Endothelial cell (in vitro differentiated cells): ENCODE measurements at places on chromosomes 2 and 18. TPM values are rescaled to one million over a fixed set of nuclear protein-coding genes. Genes with fewer than 3 reads are reported as not detected.

DNA sequence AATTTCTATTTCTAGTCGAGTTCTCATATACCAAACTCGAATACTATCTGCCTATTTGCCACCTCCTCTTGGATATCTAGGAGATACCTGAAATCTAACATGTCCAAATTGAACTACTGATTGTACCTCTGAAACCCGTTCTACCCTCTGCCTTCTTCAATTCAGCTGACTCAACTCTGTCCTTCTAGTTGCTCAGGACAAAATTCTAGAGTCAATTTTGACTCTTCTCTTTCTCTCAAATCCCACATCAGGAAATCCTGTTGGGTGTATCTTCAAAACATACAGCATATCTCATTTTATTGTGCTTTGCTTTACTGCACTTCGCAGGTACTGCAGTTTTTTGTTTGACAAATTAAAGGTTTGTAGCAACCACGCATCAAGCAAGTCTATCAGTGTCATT is 137.8 kb downstream of the ZAP70 start:
- DNase-seq: no peak

DNA sequence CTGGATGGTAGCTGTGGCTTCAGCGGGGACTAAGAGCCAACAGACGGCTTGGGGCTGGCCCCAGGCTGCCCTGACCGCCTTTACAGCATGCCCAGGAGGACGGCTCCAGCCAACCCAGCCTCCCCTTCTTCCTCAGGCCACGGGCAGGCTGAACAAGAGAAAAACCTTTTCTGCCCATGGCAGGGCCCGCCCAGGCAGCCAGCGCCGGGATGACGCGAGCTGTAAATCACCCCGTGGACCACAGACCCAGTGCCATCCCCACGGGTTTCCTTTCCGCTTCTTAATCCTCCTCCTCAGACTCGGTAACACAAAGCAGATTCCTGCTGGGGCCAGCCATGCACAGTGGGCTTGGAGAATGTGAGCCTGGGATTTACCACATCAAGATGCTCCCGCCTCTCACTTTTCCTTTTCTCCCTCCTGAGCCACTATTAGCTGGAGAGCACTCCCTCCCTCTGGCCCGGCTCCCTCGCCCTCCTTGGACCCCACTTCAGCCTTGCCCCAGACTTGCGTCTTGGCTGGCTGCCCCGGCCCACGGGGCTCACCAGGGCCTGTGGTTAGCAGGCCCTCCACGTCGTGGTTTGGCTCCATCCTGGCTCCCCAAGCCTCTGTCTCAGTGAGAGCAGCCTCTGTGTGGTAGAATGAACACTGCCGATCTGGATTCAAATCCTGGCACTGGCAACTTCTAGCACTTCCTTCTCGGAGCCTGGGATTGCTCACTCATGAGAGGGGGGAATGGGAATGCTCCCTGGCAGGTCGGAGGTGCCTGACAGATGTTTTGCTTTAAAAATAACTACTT is 31.4 kb downstream of the ATOH8 start:
- no peak for DNase-seq

- DNase-seq: peak; percentile 66
Measured at GRCh38 chr2:60555066-60555782, 1.8 kb upstream of the BCL11A start.

DNA sequence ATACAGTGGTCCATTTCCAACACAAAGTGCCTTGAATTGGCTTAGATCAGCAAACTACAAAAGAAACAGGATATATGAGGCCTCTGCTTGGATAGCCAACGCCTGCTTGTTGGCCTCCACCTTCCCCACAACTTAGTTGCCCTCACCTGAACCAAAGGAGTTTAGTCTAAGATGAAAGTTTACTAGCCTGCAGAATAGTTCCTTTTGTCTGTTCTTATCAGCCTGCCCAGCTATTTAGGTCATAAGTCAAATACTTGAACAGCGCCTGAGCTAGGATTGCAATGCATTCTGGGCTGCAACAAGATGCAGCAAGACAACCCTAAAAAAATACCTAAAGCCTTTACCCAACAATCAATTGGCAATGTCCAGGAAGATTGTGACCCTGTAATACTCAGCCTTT is 13.1 kb upstream of the EPG5 start:
- DNase-seq: no peak

GRCh38 chr2:35204323-35204722 is 1151.3 kb upstream of the CRIM1 start:
- DNase-seq: no peak

- DNase-seq: no peak
Measured at GRCh38 chr2:68371581-68371980, 6.5 kb downstream of the PLEK start.

DNA sequence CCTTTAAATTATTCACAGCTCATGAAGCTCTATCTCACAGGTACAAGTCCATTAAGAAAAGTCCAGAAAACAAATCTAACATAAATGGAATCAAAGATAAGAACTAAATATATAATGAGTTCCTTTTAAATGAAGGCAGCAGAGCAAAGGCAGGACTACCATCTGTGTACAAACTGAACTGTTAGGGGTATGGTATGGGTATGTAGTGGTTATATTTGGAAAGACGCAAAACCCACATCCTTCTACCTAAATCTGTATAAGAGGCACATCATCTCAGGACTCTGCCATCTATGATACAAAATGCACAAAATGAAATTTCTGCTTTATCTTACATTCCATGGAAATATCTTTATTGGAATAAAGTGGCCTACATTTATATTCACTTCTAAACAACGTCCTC is 59.9 kb downstream of the PDE11A start:
- DNase-seq: no peak

- DNase-seq: no peak
Measured at GRCh38 chr18:4960578-4960977, 236.5 kb downstream of the AKAIN1 start.

GRCh38 chr2:215145611-215146010 is 7.2 kb upstream of the ABCA12 start:
- no peak for DNase-seq

GRCh38 chr2:59713577-59713976 is 839.9 kb downstream of the BCL11A start:
- DNase-seq: no peak

- no peak for DNase-seq
Measured at GRCh38 chr18:73742957-73743356, 404.7 kb downstream of the FBXO15 start.

GRCh38 chr2:34388446-34388845 is 789.3 kb upstream of the FAM98A start:
- no peak for DNase-seq

- DNase-seq: no peak
Measured at GRCh38 chr2:86225581-86225980, 26.3 kb downstream of the MRPL35 start.

DNA sequence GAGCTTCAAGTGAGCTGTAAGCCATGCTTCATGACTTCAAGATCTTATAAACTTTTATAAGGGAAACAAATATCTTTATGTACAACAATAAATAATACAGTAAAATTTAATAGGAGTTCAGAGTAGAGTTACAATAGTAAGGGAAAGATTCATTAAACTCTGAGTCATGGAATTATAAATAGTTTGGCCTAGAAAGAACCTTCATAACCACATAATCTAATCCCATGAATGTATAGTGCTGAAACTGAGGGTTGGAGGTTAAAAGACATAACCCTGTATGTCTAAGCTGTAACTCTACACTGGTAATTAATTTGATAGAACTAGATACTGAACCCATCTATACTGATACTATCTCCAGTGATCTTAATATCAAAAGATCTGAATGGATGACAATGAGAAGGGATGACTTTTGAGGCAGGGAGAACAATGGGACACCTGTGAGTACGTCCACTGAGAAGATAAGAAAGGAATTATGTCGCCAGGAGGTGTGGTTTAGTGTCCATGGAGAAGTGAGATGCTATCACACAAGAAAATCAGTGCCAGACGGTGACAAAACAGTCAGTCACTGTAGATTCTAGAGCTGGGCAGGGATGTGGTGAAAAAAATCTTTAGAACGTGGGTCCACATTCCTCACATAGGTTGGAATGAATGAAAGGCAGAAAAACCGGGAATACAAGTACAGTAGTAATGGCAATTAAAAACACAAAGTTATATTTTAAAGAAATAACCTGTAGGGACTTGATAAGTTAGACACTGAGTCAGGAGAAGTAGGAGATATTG is 1.1 kb downstream of the IL1F10 start:
- DNase-seq: no peak

DNA sequence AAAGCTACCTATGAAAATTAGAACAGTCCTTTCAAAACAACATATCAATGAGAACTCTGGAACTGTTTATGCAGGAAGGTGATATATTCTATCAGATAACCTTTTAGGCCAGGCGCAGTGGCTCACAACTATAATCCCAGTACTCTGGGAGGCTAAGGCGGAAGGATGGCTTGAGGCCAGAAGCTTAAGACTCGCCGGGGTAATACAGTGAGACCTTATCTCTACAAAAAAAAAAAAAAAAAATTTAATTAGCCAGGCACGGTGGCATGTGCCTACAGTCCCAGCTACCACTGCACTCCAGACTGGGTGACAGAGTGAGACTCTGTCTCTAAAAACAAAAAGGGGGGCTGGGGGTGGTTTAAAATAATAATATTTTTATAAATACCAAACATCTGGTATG is 77.9 kb downstream of the OSBPL1A start:
- no peak for DNase-seq

GRCh38 chr18:45320724-45321123 is 294.6 kb upstream of the SLC14A2 start:
- DNase-seq: no peak

DNA sequence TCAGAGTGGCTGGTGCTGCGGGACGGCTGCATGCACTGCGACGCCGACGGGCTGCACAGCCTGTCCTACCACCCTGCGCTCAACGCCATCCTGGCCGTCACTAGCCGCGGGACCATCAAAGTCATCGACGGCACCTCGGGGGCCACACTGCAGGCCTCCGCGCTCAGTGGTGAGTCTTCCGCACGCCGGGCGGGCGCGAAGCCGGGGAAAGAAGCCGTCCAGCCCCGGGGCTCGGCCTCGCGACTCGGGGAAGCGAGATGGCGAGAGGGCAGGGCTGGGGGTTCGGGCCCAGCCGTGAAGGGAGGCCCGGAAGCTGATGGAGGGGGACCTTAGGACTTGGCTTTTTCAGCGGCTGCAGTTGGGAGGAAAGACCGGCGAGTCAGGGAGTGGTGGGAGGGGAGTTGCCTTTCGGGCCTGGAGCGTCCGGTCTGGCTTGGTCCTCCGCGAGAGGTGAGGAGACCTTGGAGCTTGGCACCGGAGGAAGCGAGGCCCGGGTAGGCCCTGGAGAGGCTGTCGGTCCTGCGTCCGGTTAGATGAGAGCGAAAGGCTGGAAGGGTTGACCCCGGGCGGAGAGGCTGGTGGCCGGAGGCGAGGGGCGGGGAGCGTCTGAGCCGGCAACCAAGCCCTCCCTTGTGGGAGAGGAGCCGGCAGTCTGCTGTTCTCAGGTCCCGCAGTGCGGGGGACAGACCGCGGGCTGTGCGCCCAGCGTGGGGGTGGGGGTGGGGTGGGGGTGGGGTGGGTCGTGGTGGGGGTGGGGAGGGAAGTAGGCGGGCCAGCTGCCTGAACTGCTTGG is 691 bp downstream of the BIRC6 start:
- peak; percentile 62 for DNase-seq

GRCh38 chr18:59929621-59930295 is 30.0 kb downstream of the PMAIP1 start:
- DNase-seq: no peak

The RSAD2 gene
- 0.28 TPM for total RNA-seq

The GCKR gene
- 0.59 TPM for total RNA-seq

The POTEC gene
- not detected for total RNA-seq

The NRBP1 gene
- total RNA-seq: 117 TPM

The MAP3K19 gene
- total RNA-seq: not detected

The CKAP2L gene
- total RNA-seq: 5.5 TPM

The HOXD12 gene
- not detected for total RNA-seq

The TSPYL6 gene
- not detected for total RNA-seq

The BMP10 gene
- total RNA-seq: not detected

The FTCDNL1 gene
- total RNA-seq: 1.0 TPM

The BZW1 gene
- 302 TPM for total RNA-seq

The IL1RL1 gene
- total RNA-seq: 0.10 TPM

The RHBDD1 gene
- 21.9 TPM for total RNA-seq
